Right cardiac atrium (tissue), 5 donors: ENCODE measurements at places on chromosomes 2 and 18. TPM values are rescaled to one million over a fixed set of nuclear protein-coding genes. Genes with fewer than 3 reads are reported as not detected.

- no peak for DNase-seq
These were observed 888.3 kb upstream of the CELF4 start for GRCh38 chr18:38453880-38454279.

DNA sequence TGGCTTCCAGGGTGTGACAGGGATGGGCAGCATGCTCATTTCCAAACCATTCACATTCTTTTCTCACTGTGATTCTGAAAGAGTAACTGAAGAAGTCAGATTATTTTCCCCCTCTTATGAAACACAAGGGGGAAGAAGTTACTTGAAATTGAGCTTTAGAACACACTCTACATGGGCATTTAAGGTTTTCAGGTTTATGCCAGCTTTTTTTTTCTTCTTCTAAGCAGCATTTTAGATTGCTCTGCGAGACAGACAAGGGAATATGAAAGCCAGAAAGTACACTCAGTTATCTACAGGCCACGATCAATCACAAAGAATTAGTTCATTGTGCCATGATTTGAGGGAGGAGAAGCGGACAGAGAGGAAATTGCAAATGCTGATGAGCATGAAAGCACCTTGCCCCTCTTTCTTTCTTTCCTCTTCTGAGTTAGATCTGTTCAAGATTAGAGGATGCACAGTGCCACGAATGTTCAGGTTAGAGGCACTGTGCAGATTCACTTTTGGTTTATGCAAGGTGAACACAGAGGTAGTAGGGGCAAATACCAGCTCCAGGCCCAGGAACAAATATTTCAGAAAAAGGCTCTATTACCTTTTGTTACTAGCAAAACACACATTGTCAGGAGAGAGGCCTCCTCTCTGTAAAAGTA is 49.2 kb downstream of the CXCR4 start:
- DNase-seq, result no peak

Gene RAB31
- total RNA-seq, result 24.3 TPM

Gene DQX1
- not detected for total RNA-seq

DNA sequence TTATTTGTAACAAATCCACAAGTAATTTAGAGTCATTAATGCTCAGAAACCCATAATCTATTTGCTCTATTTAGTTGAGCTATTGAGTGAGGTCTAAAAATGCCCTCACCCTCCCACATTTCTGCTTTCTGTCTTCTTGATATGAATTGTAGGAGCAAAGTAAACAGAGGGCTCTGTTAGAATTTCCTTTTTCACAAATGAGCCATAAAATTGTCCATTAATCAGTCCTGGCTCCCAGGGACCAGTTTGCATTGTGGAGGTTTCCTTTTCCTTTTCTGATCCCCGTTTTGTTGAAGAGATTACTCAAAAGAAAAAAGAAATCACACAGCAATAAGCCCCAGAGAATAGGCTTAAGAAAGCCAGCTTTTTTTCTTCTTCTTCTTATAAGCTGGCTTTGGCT is 476.7 kb downstream of the EPHA4 start:
- DNase-seq, result no peak

Gene GKN2
- not detected for total RNA-seq

Gene IHH
- total RNA-seq, result not detected

Gene MEP1B
- total RNA-seq, result not detected

Gene CTLA4
- total RNA-seq, result not detected

Gene TNFRSF11A
- total RNA-seq, result 4.7 TPM

GRCh38 chr2:135245071-135245470 is 193.0 kb downstream of the RAB3GAP1 start:
- DNase-seq, result no peak

GRCh38 chr2:198523710-198524109 is 719.3 kb downstream of the PLCL1 start:
- DNase-seq, result no peak

- no peak for DNase-seq
These were observed 278.0 kb upstream of the KYNU start for GRCh38 chr2:142599504-142599903.

Gene COL6A3
- 113 TPM for total RNA-seq

DNA sequence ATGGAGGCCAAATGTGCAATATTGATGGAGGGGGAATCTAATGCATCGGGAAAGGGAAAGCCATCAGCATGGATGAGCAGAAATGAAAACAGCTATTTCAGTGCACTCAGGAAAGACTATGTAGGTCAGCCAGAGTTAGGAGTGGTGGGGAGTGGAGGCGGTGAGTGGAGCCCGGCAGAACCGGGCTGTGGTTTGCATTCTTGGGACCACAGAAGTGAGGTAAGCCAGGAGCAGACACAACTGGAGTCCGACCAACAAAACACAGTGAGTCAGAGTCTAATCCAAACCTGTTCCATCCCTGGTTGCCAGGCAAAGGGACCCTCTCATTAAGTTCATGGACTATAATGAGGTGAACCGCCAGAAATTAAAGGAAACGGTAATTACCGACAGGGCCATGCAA is 61.1 kb upstream of the RAB12 start:
- DNase-seq, result no peak

Gene NEU4
- 1.4 TPM for total RNA-seq

DNA sequence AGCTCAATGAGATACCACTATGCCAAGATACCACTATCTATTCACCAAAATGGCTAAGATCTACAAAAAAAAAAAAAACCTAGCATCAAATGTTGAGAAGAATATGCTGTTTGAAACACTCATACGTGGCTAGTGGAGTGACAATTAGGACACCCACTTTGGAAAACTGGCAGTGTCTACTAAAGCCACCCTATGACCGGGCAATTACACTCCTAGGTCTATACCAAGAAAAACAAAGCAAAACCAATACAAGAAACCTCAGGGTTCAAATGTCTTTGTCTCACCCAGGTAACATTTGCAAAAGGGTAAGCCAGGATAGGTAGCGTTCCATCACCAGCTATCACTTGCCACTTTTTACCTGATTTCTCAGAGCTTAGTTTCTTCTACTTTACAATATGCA is 123.6 kb upstream of the CAB39 start:
- no peak for DNase-seq

DNA sequence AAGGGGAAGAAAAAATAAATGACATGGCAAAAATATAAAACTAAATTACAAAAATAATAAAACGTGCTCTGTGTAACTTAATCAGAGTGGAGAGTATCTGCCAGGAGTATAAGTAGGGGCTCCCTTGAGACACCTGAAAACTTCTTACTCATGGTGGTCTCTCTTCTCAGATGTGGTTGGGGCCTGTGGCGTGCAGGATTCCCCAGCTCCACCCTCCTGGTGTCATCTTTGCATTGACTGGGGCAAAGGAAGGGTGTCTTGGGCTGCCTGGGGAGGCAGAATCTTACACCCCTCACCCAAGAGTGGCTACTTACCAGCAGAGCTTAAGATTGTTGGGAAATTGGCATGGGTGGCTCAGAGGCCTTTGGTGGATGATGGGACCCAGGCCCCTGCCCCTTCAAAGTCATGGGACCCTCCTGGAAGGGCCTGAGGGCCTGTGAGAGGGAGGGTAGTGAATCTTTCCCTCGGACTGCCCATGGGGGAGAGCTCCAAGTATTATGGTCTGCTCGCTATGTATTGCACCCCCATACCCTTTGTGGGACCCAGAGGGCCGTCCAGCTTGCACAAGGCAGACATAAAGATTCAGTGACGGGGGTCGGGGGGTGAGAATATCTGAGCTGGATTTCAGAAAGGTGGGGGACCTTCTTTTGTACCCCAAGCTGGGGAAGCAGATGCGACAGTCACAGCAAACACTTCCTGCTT is 6.9 kb upstream of the TRAF3IP1 start:
- no peak for DNase-seq

DNA sequence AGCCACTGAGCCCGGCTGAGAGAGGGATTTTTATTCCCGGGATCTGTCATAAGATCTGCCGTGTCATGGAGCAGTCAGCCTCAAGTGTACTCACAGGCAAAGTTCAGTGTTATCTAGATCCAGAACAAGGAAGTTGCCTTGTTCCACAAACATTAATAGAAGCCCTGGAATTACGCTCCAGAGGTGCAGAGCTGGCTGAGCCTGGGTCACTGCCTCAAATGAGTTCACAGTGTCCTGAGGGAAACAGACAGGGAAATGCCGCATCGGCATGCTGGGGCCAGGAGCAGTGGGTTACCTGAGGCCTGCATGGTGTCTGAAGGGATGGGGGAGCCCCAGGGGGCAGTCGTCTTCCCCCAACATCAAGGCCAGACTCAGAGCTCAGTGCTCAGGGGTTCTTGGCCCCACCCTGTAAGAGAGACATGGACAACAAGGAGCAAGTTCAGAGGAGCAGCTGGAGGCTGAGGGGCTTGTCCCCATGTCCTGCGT is 42.7 kb upstream of the ODC1 start:
- DNase-seq, result no peak

- DNase-seq, result no peak
These were observed 89.7 kb downstream of the TMEM247 start for GRCh38 chr2:46569061-46569560.

DNA sequence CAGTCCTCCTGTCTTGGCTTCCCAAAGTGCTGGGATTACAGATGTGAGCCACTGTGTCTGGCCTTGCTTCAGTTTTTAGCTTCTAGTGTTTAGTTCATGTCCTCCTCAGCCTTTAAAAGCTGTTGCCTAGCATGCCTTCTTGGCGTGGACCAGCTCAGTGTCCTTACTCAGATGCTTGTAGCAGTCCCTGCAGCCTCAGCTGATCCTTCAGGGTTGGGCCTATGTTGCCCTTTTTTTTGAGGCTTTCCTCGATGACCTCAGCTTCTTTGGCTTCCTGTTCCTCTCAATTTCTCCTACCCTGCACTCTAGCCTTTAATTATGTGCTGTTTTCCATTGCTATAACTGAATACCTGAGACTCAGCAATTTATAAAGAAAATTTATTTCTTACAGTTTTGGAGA is 57.7 kb downstream of the TANC1 start:
- DNase-seq, result no peak

- no peak for DNase-seq
These were observed 317.0 kb upstream of the MYT1L start for GRCh38 chr2:2648094-2648493.

DNA sequence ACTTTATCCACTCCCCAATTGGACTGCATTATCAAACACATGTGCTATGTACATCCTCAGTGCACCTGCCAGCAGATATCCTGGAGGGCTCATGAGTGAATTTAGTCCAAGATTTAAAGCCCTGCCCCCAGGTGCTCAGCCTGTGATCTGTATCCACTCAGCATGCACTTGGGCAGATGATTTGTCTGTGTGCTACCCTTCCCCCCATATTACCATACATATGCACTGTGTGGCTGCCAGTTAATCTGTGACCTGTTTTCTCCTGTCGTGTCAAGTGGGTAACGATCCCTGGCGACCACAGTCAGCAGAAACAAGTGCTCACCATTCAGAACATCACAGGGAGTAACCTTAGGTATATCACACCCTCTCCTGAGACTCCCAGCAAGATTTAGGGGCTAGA is 10.2 kb downstream of the NAGK start:
- no peak for DNase-seq

DNA sequence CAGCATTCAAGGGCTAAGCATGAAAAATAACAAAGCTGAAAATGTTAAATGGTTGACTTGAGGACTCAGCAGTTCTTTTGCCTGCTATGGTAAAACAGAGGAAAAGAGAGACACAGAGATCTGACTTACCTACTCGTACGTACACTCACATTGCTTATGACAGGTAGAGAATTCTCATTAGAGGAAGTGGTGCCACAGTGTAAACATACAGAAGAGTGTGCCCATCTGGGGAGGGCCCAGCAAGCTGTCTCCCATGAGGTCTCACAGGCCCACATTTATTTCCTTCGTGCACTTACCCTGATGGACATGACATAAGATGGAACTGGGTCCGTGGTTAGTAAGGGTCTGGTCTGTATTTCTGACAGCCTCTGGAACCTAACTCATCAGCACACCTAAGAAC is 729.1 kb downstream of the BCL11A start:
- no peak for DNase-seq

GRCh38 chr2:47636176-47636575 is 146.8 kb upstream of the MSH6 start:
- DNase-seq, result no peak

Gene RBM45
- 9.9 TPM for total RNA-seq

Gene SP140L
- total RNA-seq, result 7.4 TPM

GRCh38 chr2:223865124-223865523 is 27.7 kb upstream of the AP1S3 start:
- no peak for DNase-seq

DNA sequence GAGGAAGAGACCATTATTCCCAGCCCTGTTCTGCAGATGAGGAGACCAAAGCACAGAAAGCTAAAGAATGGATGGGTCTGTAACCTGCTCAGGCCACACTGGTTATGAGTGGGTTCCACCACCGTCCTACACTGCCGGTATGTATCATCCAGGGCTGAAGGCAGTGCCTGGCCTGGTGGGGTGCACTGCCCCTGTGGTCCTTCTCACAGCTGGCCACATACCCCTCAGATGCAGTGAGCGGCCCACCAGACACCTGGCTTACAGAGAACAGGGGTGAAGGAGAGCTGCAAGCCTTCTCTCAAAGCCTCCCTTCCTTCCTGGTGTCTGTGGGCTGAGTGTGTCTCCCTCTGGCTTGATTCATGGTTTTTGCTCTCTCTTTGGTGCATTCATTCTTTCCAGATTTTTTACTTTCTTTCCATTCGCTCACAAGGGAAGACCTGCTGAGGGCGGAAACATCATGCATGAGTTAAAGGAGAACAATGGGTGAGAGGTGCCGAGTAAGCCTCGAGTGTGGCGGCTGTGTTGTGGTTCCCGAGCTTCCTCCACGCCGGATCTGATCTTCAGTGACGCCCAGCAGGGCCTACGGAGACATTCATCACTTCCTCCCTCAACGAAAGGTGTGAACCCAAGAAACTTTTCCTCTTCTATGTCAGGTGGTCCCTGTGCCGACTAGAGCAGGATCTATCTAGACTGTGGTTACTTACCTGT is 62.1 kb upstream of the REL start:
- DNase-seq, result peak; percentile 56

DNA sequence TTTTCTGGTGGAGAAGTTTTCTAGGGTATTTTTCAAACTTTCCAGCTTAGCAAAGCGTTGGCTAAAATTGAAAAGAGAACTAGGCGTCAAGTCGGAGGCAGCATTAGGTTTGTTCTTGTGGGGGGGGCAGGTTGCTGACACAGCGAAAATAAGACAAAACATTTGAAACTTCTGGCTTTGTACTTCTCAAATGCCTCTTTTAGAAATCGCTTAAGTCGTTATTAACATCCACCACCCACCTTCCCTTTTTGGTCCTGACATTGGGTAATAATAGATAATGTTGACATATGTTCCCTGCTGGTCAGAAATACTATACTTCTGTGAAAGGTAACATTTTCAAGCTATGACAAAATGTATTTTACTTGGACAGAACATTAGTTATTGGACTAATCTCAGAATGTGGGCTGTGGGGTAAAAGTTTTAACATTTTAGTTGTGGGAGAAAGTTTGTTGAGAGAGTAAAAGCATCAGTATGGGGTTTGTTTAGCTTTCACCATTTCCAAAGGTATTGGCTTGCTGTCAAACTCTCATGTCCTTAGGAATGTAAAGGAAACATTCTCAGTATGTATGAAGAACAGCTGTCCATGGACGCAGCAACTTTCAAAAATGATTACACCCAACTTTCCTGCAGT is 88.1 kb upstream of the ZEB2 start:
- peak; percentile 64 for DNase-seq

Gene HOXD9
- not detected for total RNA-seq

DNA sequence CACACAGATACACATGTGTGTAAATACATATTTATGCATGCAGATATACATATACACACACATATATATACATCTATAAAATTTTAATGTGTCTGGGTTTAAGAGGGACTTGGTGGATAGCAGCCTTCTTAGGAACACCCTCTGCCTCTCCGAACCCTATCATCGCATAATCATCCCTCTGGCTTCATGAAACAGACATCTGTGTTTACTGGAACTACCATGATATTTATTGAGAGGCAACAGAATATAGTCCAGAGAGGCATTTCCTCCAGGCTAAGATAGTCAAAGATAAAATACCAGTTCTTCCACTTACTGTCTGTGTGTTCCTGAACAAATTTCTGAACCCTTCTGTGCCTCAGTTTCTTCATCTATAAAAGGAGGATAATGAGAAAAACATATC is 239.0 kb upstream of the FANCL start:
- DNase-seq, result no peak

Gene POTEC
- not detected for total RNA-seq
